ENCODE measurements at places on chromosomes 3 and 15.

DNA sequence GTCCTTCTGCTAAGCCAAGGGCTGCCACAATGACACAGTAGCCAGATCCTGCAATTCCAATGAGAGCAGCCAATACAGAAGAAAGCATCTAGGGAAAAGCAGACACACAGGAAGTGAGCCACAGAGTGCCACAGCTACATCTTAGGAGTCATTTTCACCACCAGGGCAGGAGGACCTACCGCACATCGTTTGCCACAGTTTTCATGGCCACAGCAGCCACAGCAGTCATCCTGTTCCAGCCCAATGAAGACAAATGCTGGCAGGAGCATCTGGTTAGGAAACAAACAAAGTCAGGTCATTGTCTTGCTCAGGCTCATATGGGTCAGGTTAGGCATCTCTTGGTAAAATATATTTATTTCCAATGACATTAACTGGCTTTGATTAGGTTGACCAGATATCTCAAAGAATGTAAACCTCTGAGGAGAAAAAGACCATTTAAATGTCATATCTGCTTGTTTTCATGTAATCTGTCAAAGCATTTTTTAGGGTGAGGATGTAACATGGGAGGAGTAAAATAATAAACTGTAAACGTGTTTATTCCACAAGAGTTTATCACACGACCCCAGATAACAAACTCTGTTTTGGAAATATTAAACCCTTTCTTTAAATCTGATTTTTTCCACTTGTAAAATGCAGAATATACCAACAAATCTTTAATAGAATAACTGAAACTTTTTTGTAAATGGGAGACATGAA is 1.8 kb downstream of the TM4SF1 start:
- DNase-seq = no peak

DNA sequence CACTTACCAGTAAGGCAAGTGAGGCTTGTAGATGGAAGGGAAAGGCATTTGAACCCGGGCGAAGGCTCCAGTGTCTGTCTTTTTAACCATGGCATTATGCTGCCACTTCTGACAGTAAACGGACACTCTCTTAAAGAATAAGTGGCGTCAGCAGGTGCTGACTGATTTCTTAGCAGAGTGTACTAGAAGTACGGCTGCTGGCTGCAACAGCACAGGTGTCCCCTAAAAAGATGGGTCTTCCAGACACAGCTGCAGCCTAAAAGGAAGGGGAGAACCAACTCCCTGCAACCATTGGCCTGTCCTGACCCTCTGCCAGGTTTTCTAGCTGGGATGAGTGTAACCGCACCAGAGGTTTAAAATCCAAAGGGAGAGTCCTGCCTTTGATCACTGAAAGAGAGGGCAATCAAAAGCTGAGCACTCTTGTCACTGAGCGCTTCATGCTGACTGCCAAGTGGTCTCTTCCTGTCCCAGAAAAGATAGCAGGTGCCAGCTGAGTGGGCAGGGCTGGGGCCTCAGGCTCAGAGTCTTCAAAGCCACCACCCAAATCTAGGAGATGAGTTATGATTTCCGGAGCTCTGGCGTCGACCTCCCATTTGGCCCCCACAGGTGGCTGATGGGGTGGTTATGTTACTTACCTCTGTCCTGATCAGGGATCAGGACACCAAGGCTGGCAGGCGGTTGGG is 255.8 kb downstream of the SLCO3A1 start:
- DNase-seq = no peak

DNA sequence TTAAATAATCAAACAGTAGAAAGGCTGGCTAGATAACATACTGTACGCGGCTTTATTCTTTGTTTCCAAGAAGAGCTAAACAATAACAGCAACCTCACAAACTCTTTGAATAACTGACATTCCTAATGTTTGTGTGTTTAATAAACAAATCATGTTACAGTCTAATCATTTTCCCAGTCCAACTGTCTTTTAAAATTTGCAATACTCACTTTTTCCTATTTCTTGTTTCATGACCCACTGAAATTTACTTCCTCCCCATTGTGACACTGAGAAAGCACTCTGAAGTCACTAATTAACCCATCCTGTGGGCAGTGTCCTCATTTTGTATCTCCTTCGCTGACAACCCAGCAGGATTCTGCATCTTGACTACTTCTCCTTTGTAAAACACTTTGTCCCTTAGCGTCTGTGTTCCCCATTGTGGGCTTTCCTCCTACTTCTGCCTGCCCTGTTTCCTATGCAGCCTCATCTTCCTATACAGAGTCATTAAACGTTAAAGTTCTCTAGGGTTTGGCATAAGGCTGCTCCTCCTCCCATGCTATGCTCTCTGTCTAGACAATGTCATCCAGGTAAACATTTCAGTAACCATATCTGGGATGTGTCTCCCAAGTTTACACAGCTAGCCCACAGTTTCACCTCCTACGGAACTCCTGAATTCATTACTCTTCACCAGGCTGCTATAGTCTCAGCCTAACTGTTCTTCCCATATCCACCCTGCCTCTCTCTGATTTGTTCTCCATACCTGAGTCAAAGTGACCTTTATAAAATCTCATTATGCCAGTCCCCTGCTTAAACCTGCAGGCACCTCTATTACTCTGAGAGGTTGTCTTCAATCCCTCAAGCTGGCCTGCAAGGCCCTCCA is 148.9 kb downstream of the GREM1 start:
- no peak for DNase-seq

GRCh38 chr3:127772827-127773751 is 49.2 kb downstream of the MGLL start:
- DNase-seq = no peak

GRCh38 chr3:1696669-1697275 is 401.9 kb upstream of the CNTN4 start:
- peak; percentile 48 for DNase-seq

DNA sequence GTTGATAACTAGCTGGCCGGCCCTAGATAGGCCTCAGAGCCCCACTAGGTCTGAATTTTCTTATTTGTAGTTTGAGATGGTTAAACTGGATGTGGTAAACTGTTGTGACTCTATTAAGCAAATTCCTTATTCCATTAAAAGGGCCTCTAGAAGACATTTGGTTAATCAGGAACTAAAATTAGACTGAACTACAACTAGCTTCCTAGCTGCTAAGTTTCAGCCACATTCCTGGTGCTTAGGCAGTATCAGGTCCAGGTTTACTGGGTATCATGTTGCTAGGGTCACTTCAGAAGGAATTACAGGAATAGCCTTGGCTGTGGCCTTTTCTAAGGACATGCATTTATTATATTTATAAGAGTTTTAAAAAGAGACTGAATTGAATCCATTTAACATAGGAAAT is 136.3 kb downstream of the PLD1 start:
- no peak for DNase-seq

- DNase-seq = no peak
Measured at GRCh38 chr15:41966920-41967465, 5.4 kb downstream of the EHD4 start.

DNA sequence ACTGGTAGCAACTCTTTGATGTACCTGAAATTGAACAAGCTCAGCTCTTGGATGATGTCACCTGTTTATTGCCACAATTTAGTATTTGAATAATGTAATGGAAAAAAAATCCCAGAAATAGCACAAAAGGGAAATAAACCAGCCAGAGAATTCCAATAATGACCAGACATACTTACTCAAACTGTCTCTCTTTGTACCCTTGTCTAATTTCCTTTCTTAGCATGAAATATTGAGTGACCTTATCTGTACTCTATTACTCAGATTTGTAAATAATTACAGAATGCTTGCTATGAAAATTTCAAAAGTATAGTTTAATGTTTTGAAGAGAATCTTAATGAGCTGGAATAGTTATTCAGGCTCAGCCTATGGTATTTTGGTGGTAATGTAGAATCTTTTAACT is 555.4 kb upstream of the SGO1 start:
- no peak for DNase-seq

DNA sequence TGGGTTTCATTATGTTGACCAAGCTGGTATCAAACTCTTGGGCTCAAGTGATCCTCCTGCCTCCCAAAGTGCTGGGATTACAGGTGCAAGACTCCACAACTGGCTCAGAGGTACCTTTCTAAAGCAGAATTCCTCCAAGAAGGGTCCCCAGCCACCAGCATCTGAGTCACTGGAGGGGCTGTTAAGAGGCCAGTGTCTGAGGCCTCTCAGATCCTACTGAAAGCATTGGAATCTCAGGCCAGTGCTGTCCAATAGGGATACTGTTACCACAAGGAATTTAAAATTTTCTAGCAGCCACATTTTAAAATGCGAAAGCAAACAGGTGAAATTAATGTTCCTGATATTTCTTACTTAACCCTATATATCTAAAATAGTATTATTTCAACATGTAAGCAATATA is 1.3 kb downstream of the CAV3 start:
- DNase-seq = no peak

DNA sequence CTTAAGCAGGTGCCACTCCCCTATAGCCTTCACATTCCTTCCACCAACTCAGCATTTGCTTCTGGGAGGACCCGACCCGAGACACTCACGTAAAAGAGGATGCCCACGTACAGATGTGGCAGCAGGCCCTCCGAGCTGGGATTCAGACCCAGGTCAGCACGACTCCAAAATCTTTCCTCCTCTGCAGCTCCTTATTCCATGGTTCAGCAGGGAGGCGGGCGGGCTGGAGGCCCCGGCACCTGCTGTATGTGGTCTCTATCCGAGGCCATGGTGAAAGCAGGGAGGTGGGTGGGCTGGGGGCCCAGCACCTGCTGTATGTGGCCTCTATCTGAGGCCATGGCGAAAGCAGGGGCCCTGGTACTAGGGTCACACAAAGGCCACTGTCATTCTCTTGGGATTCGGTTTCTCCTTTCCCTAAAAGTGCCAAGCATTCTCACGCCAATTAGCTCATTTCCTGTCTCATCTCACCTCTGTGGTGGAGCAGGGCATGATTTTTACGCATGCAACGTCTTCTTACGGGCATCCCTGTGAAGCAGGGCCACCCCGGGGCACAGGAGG is 5.9 kb upstream of the MUC4 start:
- no peak for DNase-seq

Measured in umbilical cord (tissue), 2 donors.